Mesenteric fat pad (tissue), 1 donor: ENCODE measurements at places on chromosomes 1 and 21. TPM values are rescaled to one million over a fixed set of nuclear protein-coding genes. Genes with fewer than 3 reads are reported as not detected.

DNA sequence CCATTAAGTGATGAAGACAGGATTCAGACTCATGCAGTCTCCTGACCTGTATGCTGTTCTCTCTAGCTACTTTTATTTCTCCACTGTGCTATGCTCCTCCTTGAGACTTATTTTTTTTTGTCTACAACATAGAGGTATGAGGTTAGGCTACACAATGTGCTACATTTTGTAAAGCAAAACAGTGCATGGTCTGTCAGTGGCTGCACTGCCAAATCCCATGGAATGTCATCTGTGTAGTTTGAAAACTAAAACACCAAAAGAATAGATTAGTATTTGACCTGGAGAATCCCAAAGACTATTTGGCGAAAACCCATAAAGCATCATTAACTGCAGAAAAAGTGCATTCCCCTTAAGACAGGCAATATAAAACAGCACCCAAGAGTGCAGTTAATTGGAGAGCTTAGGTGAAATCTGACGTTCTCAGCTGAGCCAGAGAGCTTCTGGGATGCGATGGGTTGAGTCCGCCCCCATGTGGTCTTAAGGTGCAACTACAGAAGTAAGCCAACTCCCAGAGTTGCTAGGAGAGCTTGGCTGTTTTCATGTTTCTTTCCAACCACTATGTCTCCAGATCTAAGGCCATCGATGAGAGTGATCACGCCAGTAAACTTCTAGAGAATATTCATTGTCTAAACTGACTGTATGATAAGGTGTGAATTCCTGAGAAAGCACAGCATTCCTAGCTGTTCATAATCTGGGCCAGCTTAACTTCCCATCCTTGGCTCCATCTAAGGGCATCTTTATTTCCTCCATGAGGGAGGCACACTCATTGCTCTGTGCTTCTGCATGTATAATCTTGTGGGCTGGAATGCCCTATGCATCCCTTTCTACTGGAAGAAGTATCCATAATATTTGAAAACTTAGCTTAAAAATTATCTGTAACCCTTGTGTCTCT, 20.7 kb upstream of the CYP2J2 start:
- no peak for DNase-seq

- no peak for DNase-seq
Observed at GRCh38 chr1:246508897-246509688, 2.0 kb upstream of the SMYD3 start.

Gene NUP210L
- total RNA-seq = not detected

- no peak for DNase-seq
Observed at GRCh38 chr1:192557841-192558595, 17.6 kb upstream of the RGS1 start.

GRCh38 chr1:211527888-211528287, 35.9 kb upstream of the RD3 start:
- DNase-seq = no peak

DNA sequence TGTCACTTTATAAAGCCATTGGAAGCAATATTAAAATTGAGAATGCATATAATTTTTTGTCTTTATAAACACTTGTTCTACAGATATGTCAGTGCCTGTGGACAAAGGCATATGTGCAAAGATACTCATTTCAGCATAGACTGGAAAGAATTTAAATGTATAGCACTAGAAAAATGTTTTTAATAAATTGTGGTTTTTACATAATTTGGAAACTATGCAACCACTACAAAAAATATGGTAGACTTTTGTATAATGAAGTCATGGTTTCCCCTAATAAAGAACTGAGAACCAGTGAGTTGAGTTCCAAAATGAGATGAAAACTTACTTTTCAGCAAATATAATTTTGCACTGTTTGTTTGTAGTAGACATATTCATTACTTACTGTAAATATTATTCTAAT, 48.5 kb downstream of the BRINP3 start:
- no peak for DNase-seq

DNA sequence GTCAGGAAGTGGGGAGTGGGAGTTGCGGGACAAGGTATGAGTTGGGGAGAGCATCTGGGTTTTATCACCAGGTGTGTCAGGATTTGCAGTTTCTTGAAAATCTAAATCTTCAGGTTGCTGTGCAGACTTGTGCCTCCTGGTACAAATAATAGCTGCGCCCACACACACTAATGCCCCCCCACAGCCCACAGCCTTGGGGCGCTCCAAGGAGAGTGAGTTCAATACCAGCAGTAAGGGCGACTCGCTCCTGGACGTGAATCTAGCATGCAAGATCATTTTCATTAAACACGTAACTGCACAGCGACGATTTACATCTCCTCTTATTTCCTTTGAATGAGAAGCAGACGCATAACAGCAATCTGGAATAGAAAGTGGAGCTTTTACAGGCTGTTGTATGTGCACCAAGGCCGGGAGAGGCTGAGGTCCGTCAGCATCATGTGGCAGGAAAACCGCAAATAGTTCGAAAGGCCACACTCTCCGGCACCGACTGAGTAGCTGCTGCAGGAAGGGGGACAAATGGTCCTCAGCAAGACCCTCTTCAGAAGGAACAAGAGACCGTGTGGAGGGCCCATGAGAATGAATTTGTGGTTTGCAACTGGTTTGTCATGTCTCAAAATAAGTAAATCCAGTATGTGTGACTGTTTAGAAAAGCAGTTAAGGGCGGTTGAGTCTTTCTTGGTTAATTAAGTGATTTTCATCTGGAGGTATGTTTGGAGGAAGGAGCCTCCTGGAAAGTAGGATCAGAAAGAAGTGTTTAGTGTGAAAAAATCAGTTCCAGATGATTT, 439.5 kb downstream of the SMYD3 start:
- no peak for DNase-seq

DNA sequence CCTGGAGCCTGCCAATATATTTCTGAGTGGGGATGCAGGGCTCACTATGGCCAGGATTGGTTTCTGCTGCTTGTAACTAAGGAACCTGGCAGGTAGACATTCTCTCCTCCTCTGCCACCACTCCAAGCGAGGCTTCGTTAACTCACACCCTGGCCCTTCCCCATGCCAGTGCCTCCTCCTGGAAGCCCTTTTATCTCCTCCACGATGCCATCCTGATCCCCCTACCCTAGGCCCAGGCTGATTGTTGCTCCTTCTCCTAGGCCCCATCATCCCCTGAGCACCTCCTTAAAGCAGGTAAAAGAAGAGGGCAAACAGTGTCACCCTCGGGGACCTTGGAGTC, 118.5 kb downstream of the DMRTB1 start:
- DNase-seq = peak; percentile 11

DNA sequence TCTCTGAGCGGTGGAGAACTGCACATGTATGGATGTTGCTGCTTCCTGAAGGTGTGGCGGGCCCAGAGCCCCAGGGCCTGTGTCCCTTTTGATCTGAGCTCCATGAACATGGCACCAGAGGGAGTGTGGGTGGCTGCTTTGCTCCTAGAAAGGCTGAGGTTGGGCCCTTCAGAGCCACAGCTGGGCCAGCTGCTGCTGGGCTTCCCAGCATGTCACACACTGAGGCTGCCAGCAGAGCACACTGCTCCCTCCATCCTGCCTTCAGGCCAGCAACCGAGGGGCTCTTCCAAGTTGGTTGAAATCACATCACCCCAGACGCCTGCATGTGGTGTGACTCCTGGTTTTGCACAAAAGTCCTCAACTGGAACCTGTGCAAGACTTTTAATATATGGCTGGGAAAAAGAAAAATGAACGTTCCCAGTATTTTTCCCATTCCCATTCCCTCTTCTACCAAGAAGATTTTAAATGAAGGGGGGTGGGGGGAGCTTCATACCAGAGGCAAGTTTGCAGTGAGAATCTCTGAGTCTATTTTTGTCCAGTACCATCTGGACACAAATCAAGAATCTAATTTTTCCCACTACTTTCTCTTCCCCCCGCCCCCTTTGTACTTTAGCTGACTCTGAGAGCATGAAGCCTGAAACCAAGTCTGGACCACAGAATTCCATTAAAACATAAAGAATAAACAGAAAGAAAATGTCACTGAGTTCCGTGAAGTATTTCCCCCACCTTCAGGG, 26.2 kb upstream of the NGF start:
- no peak for DNase-seq

DNA sequence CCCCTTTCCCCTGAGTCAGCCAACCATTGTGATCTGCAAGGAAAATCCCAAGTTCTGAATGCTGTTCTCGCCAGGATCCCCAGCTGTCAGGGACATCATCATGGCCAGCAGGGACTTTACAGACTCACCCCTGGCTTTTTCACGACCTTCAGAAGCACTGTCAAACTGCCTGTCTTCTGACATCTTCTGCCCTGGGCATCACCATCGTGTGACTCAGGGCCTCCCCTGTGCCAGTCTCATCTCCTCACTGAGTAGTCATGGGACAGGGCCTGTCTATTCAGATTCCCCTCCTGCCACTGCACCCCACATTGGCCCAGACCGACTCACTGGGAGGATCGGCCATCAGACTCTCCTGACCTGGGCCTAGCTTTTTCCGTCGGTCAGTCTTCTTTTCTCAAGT, 72.5 kb upstream of the VAMP3 start:
- no peak for DNase-seq

- no peak for DNase-seq
Observed at GRCh38 chr21:15355066-15355465, 290.3 kb upstream of the NRIP1 start.

DNA sequence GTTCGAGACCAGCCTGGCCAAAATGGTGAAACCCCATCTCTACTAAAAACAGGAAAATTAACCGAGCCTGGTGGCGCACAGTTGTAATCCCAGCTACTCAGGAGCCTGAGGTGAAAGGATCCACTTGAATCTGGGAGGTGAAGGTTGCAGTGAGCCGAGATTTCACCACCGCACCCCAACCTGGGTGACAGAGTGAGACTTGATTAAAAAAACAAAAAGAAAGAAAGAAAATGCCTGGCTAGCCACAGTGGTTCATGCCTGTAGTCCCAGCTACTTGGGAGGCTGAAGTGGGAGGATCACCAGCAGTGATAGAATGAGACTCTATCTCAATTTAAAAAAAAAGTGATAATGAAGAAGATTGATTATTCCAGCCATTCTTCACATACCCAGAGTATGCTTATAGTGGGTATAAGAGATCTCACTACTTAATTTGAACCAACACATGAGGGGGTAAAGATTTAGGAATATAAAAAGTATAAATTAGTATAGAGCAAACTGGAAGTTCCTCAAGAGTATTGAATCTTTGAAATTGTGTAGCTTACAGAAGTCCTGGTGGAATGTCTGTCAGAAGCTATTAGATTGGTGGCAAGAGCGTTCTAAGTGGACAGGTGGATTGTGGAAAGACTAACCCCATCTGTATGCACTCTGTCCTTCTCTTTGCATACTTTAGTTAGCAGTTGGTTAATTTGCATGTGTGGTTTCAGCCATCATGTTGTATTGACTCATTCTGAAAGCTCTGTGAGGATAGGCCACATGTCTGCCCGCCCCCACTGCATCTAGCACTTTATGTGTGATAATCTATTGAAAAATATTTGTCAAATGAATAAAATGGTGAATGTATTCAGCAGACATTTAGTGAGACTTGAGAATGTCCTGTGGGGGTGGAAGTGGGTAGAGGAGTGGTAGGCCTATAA, 25.0 kb downstream of the RLF start:
- no peak for DNase-seq

GRCh38 chr1:4650481-4650880, 3.9 kb upstream of the AJAP1 start:
- no peak for DNase-seq

GRCh38 chr21:24727803-24728440, 879.4 kb downstream of the MRPL39 start:
- DNase-seq = no peak

- no peak for DNase-seq
Observed at GRCh38 chr21:17784604-17785402, 34.4 kb downstream of the C21orf91 start.

Gene MAP10
- 1.1 TPM for total RNA-seq
